ENCODE measurements at places on chromosomes 16 and 17.

- no peak for DNase-seq
These were observed 1.8 kb downstream of the MAP3K14 start for GRCh38 chr17:45314741-45315647.

DNA sequence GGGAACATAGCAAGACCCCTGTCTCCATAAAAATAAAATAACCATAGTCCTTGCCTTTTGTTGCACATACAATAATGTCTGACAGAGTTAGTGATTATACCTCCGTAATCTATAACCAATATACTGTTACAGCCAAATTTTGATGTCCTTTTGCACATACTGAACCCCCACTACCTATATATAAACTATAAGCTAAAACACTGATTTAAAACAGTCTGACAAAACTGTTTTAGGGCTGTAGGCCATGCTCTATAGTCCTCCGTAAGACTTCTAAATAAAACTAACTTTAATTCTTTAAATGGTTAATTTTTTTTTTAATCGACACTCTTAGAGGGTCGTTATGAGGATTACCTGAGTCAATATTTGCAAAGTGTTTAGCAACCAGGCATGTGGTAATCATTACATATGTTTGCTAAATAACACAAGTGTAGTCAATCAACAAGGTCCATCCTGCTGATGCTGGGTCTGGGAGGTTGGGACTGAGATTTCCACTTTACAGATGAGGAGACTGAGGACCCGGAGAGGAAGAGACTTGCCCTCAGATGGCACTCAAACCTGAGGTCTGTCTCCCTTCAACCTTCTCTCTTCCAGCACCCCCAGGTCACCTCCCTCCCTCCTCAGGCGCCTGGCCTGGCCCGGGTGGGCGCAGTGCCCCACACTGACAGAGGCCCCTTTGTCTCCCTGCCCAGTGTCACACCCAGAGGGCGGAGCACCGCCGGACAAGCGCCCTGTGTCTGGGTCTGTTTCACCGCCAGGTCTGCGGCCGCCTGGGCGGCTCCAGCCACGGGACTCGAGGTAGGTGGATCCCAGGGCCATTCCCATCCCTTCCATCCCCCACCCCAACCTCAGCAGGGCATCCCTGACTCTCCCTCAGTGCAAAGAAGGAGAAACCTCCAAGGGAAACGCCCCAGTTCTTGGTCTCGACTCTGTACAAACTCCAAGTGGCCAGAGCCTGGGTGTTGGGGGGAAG lies 10.3 kb downstream of the ZNF385C start:
- DNase-seq = no peak

DNA sequence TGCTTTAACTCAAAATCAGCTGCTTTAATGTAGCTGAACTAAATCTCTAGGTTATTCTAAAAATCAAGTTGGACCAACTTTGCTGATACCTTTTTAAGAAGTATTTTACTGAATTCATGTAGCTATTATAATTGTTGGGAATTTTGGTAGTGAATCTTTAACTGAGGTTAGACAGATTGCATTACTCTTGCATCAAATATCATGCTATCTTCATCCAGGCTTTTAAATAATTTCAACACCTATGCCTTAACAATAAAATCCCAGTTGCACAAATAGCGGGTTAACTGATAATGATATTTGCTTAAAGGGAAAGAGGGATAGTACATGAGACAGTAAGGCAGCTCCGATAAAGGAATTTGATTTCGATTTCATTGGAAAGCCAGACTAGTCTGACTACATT lies 241.3 kb upstream of the TBX2 start:
- no peak for DNase-seq

DNA sequence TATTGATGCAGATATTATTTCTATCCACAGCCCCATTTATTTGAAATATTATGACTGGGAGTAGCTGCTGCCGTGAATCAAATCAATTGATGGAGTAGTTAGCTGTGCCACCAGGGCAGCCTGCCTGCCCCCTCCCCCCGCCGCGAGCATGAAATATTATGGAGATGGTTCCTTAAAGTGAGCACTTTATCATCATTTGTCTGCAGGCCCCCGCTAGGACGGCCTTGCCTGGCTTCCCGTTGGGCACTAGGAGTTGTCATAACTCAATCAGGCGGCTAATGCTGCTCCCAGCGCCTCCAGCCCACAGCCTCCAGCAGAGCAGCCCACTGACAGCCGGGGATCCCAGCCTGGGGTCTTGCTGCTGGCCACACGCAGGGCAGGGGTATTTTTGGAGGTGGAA lies 173.9 kb downstream of the SALL1 start:
- no peak for DNase-seq

GRCh38 chr17:58329810-58330537 lies 1.4 kb upstream of the TSPOAP1 start:
- DNase-seq = no peak

- DNase-seq = peak; percentile 60
These were observed 23.1 kb downstream of the CREBBP start for GRCh38 chr16:3857189-3858043.

DNA sequence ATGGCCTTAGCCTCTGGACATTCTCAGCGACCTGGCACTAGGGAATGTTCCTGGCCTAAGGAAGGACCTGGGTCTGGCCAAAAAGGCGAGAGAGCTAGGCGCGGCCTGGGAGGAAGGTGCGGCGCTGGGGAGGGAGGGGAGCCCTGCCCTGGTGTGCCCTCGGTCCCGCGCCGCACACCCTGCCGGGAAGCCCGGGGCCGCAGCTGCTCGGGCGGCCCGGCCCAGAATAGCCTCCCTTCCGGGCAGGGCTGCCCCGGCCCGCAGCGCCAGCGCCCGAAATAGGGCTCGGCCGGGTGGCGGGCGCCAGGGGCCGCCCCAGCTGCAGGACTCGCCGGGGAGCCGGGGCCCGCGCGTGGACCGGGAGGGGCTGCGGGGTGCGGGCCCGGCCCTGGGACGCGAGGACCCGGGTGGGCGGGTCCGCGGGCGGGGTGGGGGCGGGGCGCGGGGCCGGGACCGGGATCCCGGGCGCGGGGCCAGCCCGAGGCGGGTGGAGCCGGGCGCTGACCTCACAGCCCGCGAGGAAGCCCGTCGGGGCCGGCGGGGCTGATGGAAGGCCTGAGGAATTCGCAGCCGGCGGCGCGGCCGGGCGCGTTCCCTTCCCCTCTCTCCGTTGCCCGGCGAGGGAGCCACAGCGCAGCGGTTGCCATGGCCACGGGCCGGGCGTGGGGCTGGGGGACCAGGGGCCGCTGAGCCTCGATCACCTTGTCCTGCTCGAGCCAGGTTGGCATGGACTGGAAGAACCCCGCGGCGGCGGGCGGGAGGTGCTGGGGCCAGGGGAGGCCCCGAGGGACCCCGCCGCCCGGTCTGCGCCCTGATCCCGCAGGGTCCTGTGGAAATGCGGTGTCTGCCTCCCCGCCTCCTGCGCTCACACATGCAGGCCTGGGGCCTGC lies 18.1 kb downstream of the SOCS3 start:
- peak; percentile 95 for DNase-seq

DNA sequence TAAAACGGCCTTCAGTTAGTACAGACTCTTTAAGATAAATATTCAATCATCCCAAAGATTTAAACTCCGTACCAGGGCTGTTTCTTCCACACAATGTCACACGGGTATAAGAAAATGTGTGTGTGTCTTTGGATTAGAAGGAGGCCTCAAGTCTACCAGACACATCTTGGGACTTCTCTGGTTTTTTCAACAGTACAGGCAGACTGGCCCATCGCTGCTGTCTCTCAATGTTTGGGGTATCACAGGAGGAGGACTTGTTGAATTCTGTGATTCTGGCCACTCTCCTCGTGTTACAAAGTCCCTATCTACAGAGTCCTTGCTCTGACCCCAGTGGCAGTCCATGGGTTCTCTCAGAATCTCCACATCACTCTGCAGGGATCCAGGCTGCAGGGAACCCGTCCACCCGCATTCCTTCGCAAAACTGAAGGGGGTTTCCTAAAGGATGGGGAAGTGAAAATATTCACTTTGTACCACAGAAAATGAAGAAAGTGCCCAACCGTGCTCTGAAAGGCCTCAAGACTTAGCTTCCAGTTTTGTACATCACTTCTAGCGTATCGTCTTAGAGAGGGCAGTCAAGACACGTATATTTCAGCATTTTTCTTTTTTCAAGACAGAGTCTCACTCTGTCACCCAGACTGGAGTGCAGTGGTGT lies 373.2 kb downstream of the NPIPA8 start:
- DNase-seq = no peak

- peak; percentile 58 for DNase-seq
These were observed 581 bp downstream of the PRKCA start for GRCh38 chr17:66302761-66303626.

DNA sequence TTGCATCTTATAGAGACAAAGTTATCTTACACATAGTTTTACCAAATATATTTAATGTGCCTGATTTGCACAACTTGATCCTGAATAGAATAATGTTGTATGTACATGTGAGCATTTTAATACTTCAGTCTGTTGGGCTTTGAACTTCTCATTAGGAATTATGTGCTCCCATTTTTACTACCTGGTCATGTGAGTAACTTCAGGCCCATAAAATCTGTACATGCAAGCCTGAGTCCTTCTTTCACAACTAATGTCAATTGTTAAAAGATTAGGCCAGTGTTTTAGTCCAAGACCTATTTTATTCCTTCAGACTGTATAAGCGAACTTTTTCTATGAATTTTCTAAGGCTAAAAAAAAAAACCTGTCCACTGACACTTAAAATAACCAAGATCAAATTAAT lies 715.4 kb downstream of the CDH8 start:
- no peak for DNase-seq

DNA sequence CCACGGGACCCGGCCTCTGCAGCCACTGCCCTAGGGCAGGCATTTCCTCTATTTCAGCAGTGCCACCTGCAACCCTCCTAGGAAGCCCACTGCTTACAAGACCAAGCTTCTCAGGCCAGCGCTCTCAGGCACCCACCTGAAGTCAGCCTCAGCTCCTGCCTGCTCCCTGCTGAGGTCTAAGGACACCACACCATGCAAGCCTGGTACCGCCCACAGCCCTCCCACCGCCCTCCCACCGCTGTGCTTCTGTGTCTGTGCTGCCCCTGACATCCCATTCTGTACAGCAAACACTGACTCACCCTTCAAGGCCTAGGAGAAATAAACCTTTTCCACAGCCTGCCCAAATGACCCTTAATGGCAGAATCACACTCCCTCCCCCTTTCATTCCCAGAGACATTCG lies 6.3 kb downstream of the CLUH start:
- DNase-seq = no peak

DNA sequence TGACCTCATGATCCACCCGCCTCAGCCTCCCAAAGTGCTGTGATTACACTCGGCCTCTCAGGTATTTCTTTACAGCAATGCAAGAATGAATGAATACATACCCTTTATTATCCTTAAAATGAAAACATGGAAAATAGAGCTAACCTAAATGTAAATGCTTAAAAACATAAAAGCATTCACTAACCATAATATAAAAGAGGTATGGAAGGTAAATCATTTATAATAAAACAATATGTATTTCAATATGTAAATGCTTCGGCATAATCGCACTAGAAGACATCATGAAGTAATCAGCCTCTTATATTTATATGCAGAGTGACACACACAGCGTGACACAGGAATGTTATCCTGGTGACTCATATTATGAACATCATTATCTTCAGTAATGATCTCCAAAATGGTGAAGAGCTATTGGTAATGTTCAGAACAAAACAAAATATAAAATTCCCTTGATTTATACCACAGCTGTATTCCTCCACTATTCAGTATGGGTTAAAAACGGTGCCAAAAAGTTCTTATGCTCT lies 53.9 kb downstream of the AIPL1 start:
- DNase-seq = no peak

DNA sequence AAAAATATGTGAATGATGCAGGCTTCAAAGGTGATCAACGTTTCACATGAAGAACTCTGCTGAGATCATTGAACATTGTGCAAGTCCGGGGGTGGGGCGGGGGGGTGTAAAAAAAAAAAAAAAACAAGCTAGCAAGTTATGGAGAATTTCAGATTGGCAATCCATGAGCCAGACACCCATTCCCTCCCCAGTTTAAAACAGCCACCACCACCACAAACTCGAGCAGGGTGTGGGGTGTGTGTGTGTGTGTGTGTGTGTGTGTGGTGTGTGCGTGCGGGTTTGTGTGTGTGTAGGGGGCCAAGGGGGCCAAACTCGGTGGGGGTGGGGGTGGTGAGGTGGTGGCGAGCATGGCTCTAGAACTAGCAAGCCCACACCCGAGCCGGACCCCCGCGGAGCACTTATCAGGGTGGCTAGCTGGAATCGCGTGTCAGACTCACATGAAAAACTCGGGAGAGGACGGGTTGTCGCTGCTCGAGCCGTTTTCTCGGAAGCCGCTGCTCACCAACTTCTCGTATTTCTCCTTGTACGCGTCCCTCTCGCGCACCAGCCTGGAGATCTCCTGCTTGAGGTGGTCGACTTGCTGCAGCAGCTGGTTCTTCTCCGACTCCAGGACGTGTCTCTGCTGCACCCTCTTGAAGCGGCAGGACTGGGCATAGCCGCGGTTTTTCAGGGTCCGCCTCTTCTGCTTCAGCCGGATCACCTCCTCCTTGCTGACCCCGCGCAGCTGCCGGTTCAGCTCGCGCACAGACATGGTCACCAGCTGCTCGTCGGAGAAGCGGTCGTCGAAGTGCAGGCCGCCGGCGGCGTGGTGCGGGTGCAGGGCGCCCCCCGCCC lies 2.0 kb downstream of the MAF start:
- no peak for DNase-seq

GRCh38 chr16:31708348-31708747 lies 165.3 kb upstream of the ZNF267 start:
- DNase-seq = no peak

GRCh38 chr16:4890686-4891085 lies 43.4 kb downstream of the UBN1 start:
- no peak for DNase-seq

DNA sequence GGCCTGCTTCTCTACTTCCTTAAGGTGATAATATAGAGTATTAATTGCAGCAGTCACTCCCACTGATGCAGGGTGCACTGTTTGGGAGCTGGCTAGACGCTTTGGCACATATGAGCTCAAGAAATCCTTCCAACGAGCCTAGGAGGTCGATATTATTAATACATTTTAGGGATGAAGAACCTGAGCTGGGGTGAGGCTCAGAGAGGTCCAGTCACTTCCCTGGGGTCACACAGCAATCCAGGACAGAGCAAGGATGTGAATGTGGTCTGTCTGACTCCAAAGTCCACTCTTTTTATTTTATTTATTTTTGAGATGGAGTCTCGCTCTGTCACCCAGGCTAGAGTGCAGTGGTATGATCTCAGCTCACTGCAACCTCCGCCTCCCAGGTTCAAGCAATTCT lies 156.4 kb upstream of the CDC42EP4 start:
- no peak for DNase-seq

- DNase-seq = peak; percentile 65
These were observed 14.2 kb upstream of the PEMT start for GRCh38 chr17:17605729-17606088.

- DNase-seq = no peak
These were observed 1.3 kb downstream of the SPN start for GRCh38 chr16:29664091-29664921.

GRCh38 chr17:81869221-81870130 lies 1.7 kb downstream of the ARHGDIA start:
- DNase-seq = peak; percentile 62

Measured in AG20443 (cell line).